Right ventricle myocardium superior (tissue), 1 donor: ENCODE measurements at places on chromosomes 3 and 15.

DNA sequence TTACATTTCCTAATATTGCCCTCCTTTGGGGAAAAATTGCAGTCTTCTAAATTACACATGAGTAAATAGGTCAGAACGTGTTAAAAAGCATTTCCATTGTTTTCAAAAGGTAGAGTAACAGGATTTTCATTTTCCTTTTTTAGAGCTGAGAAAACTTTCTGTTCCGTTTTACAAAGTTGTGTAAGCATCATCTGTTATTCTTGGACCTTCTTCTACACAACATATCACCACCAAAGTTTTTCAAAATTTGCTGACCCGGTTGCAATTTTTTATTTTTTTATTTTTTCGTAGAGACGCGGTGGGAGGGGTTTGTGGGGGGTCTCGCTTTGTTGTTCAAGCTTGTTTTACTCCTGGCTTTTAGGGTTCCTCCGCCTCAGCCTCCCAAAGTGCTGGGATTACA is 1.1 kb downstream of the CCDC39 start:
- no peak for DNase-seq

GRCh38 chr3:173986861-173987410 is 589.4 kb downstream of the NLGN1 start:
- no peak for DNase-seq

GRCh38 chr15:80216911-80217310 is 35.1 kb downstream of the CTXND1 start:
- no peak for DNase-seq

- DNase-seq: no peak
Observed at GRCh38 chr3:9013782-9014563, 50.7 kb upstream of the RAD18 start.

GRCh38 chr3:38137615-38138348 is 679 bp upstream of the MYD88 start:
- no peak for DNase-seq

DNA sequence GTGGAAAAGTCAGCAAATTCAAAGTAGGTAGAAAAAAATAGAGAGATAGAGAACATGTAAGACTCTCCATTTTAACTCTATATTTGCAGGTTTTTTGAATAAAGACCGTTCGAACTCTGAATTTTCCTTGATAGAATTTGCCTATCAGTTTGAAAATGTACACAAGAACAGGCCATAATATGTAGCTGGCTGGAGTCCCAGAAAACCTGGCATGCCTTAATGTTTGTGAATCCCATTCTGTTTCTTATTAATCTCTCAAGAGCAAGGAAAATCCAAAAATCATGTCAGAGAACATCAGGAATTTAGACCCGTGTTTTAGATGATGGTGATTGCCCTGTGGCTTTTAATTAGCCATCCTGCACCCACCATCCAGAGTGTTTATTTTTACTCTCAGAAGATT is 7.2 kb upstream of the CFAP161 start:
- DNase-seq: no peak

DNA sequence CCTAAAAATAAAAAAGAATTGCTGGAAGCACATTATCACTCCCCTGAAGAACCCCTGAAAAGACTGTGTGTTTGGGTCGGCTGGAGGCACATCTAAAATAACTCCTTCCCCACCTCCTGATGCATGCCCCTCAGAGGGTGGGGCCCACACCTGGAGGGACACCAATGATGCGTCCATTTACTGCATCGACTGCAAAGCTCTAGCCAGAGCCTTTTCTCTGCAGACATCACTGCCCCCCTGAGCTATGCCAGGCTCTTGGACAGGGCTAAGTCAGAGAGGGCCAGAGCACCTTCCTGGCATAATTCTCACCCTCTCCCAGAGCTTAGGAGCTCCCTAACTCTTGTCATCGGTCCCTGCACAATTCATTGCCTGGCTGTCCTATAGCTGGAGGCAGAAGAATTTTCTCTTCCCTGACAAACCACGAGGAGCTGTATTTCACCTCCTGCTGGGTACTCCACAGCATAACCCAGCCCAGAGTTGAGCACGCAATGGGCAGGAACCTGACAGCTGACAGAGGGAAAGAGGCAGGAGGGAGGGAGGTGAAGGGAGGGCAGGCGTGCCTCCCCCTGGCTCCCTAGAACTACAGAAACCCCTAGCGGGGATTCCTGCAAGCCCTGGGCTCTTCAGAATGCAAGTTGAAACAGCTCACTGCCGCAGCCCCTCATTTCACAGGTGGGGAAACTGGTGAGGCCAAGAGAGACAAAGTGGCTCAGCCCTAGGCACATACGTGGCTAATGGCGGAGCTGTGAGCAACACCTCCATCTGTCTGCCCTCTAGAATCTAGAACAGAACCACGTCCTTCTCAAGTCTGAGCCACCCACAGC is 46.6 kb downstream of the XXYLT1 start:
- DNase-seq: peak; percentile 20

- no peak for DNase-seq
Observed at GRCh38 chr3:152377184-152377570, 108.4 kb downstream of the MBNL1 start.

GRCh38 chr15:95600367-95600766 is 730.1 kb upstream of the NR2F2 start:
- DNase-seq: no peak
